ENCODE measurements at places on chromosomes 2 and 18.

GRCh38 chr18:49447810-49448745 lies 12.4 kb downstream of the DYM start:
- DNase-seq: peak; percentile 55

DNA sequence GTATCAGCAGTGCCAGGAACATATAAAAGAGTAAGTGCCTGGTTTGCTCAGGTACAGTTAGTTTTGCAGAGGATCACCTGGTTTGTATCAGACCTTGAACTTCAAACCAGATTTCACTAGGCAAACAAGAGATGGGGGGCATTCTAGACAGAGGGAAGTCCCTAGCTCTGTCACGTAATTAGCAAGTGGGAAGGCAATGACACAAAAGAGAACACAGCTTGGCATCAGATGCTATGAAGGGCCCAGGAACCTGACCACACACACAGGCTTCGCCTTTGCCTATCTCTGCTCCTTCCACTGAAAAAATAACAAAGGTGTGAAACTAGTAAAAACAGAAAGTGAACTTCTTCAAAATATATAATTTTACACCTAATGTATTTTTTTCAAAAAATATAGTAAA lies 62.6 kb downstream of the CERKL start:
- no peak for DNase-seq

GRCh38 chr2:196409376-196409775 lies 230.1 kb upstream of the CCDC150 start:
- no peak for DNase-seq

DNA sequence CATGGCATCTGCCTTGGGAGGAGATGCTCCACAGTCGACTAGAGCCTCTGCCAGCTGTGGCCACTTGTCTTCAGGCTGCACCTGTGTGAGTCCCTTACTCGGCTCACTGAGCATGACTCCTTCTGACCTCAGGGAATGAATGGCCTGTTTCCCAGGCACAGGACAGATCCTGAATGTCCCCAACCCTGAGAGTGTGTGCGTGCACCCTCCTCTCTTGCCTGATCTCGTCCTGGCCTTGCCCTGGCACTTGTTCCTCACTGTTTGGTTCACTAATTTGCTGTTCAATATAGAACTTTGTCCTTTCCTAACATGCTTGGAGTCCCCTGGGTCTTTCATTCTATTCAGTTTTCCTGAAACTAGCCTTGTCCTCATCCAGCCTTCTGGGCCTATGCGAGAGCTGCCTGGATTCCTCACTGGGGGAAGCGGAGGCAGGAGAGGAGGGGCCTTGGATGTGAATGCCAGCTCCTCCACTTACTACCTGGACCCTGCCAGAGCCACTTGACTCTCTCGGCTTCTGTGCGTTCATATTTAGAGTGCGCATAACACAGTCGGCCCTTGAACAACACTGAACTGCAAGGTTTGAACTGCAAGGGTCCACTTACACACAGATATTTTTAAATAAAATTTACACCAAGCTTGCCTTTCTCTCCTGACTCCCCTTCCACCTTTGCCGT lies 184.8 kb downstream of the ACKR3 start:
- DNase-seq: no peak

- peak; percentile 73 for DNase-seq
Observed at GRCh38 chr2:171598713-171599319, 76.5 kb downstream of the CYBRD1 start.

GRCh38 chr2:20670315-20671035 lies 3.5 kb downstream of the GDF7 start:
- DNase-seq: no peak

DNA sequence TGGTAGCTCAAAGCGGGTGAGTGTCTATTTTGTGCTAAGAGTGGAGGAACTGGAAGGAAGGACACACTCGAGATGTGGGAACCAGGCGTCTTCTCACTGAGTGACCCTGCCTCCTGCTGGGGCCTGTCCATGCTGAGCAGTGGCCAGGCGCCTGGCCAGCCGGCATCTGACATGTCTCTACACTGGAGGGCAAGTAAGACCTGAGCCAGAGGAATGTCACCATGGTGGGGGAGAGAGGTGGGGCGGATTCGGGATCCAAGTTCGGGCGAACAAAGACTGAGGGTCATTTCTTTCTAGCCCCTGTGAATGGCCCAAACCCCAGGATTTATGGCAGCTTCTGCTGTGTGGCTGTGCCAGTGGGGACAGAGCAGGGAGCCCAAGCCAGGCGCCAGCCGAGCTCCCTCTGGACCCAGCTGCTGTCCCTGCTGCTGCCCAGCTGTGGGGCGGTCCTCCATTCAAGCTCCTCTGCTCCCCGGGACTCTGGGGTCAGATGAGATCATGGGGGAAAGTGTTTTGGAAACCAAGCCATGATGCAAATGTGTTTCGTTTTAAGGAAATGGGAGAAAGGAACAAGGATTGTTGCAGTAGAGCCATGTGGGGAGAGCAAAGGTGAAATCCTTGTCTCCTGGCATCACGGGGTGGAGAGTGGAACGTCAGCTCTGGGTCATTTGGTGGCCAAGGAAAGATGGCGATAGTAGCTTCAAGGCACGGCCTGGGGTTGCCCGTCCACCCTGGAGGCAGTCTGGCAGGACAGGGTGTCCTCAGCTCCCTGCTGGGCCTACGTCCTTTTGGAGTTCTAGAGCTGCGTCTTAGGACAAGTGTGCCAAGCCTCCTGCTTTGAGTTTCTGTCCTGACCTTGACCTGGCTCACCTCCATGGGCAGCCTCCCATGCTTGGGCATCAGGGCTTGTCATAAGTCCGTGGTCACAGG lies 8.1 kb downstream of the ACKR3 start:
- no peak for DNase-seq

DNA sequence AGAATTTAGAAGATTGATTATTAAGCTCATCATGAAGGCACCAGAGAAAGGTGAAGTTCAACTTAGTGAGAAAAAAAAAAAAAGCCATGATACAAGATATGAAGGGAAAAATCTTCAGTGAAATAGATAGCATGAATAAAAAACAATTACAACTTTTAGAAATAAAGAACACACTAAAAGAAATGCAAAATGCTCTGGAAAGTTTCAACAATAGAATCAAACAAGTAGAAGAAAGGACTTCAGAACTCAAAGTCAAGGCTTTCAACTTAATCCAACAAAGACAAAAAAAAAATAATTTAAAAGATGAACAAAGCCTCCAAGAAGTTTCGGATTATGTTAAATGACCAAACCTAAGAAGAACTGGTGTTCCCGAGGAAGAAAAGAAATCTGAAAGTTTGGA lies 105.5 kb downstream of the GRB14 start:
- DNase-seq: no peak

DNA sequence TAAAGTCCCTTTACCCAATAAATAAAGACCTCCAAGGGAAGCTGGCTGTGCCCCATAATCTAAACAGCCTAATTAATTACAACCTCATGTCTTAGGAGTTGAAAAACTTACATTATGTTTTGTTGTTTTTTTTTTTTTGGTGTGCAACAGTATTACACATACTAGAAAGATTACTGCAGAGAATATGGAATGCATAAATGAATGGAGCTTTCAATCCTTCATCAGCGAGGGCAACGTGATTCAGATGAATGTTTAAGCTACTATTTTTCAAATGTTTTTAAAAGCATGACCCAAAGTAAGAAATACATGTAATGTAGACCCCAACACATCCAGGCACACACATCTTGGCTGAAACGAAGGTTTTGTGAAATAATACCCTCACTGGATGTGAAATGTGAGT lies 167.1 kb upstream of the FN1 start:
- no peak for DNase-seq

DNA sequence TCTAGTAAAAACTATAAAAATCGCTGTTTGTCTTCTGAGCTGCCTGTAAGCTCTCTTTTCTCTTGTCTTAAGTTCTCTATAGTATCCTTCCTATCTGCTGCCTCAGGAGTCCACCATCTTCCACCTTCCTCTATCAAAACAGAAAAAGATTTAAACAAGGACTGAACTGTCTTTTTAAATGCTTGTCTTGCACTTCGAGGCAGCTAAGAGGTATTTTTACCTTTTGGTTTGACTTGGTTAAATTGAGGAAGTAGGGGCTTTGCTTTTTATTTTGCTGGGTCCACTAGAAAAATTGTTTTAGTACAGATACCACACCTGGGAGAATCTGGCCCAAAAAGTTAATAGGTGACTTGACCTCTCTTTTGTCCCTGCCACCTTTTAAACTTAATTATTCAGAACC lies 12.2 kb downstream of the SESTD1 start:
- DNase-seq: no peak

DNA sequence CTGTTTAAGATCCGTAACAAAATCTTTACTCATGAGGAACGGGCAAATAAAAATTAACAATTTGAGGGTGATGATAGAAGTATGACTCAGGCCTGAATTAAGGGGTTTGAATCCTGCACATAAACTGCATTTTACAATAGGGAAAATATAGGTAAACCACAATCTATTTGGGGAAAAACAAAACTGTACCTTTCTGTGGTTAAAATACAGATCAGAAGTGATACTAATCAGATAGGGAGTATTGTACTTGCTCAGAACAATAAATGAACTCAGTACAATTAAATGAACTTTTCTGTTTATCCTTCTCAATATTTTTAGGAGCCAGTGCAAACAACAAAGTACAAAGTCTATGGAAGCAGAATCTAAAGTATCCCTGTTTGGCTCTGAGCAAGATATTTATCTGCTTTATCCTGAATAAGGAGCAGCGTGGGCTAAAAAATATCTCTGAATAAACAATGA lies 287.3 kb downstream of the ZNF385B start:
- no peak for DNase-seq

- DNase-seq: no peak
Observed at GRCh38 chr2:227759411-227760118, 13.9 kb downstream of the SCYGR8 start.

DNA sequence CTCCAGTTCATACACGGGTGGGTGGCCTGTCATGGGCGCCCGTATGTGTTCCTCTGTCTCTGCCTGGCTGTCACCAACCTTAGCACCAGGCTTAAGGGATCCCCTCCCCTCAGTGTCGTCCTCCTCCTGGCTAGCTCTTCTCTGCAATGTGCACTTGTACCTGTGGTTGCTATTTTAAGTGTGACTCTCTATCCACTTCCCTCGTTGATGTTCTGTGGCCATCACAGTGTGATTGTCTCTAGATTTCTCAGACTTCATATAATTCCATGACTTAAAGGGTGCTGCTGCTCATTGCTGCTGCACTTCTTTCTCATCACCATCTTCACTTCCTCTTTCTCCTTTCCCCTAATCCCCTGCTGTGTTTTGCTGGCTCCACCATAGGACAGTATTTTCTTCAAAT lies 143.4 kb downstream of the EML6 start:
- no peak for DNase-seq

- DNase-seq: no peak
Observed at GRCh38 chr2:207274530-207275189, 108.9 kb upstream of the KLF7 start.

- peak; percentile 12 for DNase-seq
Observed at GRCh38 chr18:45562567-45563479, 52.5 kb upstream of the SLC14A2 start.

DNA sequence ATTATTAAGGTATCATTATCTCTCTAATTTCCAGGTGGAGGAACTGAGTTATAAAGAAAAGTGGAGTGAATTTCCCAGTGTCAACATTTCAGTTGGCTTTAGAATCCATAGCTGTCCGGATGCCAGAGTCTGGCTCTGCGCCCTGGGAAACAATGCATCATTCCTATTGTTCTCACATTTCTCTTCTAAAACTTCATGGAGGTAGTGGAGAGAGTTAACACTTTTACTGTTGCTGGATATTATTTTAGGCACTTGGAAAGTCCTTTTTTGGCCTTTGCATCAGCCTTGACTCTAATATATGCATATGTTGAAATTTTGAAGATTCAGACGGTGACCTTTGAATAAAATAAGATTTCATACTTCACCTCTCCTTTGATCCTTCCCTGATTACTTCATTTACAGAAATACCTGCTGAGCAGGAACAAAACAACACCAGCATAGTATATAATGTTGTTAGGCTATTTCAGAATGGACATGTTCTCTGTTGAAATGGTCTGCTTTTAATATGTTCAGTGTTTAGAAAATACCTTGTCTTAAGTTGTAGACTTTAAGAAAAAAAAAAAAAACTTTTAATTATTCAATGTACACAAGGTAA lies 148.8 kb downstream of the EPHA4 start:
- DNase-seq: peak; percentile 80

- no peak for DNase-seq
Observed at GRCh38 chr18:79645291-79645983, 34.2 kb upstream of the CTDP1 start.

DNA sequence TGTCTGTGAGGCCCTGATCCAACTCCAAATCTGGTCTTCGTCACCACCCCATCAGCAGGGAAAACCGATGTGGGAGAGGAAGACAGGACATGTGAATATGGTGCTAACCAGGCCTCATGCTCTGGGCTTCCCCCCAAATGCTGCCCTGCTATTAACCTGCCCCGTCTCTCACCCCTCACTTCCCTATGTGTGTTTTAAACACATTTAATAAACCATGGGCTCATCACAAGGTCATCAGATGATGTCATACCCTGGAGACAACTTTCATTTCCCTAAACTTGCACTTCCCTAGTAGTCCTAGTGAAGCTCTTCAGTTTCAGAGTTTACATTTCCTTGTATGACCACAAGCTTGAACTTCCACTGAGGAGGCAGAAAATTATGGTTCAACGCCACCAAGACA lies 49.9 kb downstream of the CD8B2 start:
- no peak for DNase-seq

DNA sequence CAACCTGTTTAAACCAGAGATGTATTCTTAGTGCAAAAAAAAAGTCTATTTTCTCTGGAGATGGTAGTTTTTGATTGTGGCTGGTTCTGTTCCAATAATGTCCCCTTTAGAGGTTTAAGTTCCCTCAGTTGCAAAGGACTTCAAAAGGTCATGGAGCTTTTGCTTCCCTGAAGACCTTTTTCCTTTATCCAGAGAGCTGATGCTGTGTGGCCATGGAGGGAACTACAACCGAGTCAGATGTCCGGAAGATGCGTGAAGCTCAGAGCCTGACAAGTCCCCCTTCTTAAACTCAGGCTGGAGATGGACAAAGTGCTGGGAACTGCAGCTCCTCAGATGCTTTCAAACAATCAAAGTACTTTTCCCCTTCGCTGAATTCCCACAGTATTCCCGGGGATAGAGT lies 176.1 kb downstream of the TMEM18 start:
- no peak for DNase-seq

DNA sequence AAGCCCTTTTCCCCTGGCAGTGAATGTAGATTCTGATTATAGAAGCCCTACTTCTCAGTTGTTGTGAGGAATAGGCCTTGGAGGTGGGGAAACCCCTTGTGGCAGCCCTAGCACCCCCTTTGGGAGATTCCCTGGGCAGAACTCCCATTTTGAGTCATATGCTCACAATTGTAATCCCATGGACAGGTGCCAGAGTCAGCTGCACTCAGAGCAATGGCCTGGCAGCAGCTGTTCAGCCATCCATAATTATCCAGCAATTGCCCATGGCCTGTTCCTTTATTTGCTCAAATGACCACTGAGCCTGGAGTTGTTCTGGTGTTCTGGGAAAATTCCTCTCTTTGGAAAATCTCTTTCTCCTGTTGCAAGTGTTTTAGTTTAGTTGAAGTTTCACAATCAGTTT lies 71.7 kb downstream of the PTRHD1 start:
- peak; percentile 80 for DNase-seq

GRCh38 chr18:40692871-40693270 lies 1262.2 kb upstream of the PIK3C3 start:
- no peak for DNase-seq

Measured in COR-L47 (cell line).